G401 (cell line): ENCODE measurements at places on chromosomes 3 and 15. TPM values are rescaled to one million over a fixed set of nuclear protein-coding genes. Genes with fewer than 3 reads are reported as not detected.

- DNase-seq: no peak
Observed at GRCh38 chr3:14371573-14372474, 30.6 kb upstream of the SLC6A6 start.

ATP10A gene
- total RNA-seq: 9.2 and 14.1 TPM in 2 replicates

DNA sequence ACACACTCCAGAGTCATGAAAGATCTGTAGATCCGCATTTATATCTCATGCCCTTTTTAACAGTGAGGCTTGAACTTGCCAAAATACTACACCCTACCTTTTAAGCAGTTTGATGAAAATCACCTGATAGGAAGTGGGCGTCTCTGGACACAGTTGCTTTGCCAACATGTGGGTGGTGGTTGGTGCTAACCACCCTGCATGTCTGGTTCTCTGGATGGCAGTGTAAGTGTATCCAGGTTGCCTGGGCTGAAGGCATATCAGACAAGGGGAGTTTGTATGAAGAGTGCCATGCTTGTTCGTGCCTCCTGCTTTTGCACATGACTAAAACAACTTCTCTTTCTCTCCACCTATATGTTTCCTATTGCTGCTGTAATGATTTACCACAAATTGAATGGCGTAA, 159.6 kb downstream of the GHSR start:
- no peak for DNase-seq

CNTN4 gene
- total RNA-seq: not detected in 2 replicates

- DNase-seq: no peak
Observed at GRCh38 chr3:182810574-182811268, 17.4 kb downstream of the ATP11B start.

DNA sequence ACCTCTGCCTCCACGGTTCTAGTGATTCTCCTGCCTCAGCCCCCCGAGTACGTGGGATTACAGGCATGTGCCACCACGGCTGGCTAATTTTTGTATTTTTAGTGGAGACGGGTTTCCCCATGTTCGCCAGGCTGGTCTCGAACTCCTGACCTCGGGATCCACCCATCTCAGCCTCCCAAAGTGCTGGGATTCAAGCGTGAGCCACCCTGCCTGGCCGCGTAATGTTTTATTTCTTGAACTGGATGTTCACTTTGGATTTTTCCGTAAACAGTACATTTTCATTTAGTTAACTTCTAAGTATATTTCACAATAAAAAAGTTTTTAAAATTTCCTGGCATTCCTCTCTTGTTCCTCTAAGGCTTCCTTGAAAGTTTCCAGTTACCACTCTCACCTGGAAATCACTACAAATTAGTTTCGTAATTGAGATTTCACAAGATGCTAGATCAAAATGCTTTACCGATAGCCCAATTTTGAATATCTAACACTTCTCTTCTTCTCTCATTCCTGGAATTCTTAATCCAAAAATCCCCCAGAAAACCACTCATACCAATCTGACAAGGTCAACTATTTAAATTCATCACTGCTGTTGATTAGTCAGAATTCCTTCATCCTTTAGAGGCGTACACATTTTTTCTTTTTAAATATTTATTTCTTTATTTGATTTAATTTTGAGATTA, 44.7 kb upstream of the INO80 start:
- DNase-seq: no peak
